Epithelial cell of proximal tubule (primary cell): ENCODE measurements at places on chromosomes 1 and 21.

GRCh38 chr1:8578132-8578877 is 239.1 kb downstream of the RERE start:
- DNase-seq: no peak

GRCh38 chr1:35505911-35506798 is 51.0 kb downstream of the KIAA0319L start:
- DNase-seq: peak; percentile 99

- DNase-seq: no peak
These were observed 522.6 kb downstream of the PTPRU start for GRCh38 chr1:29758781-29759499.

DNA sequence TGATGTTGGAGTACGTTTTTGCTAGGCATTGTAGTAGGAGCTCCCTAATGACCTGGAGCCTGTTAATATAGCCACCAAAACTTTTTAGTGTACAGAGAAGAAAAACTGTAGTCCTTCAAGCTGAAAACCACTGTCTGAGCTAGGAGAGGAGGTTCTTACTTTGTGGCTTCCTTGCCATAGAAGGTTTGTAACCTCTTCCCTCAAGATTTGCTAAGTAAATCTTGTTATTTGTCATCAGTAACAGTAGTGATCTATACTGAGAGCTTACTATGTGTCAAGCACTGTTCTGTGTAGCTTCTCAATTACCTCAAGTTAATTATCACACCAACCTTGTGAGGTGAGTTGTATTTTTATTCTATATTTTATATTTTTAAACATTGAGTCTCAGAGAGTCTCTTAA is 21.2 kb upstream of the LRRC8C start:
- DNase-seq: no peak

DNA sequence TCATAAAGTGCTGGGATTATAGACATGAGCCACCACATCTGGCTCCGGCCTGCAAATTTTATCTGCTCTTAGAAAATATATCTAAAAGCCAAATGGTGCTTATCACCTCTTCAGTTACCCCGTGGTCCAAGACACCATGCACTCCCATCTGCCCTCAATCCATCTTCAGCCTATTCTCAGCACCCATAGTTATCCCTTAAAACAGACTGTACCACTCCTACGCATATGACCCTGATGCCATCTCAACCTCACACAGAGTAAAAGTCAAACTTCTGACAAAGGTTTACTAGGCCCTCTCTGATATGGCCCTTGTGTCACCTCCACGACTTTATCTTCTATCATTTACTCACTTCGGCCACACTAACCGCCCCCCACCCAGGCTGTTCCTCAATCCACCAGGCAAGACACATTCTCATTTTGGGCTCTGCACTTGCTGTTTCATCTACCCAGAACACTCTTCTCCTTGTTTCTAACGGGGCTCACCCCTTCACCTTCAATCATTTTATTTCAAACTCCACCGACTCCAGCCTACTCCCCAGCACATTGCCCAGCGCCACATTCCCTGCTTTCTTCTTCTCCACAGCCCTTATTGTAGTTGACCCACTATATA is 33.0 kb downstream of the USP48 start:
- DNase-seq: no peak

GRCh38 chr1:25669781-25670567 is 53.4 kb downstream of the MAN1C1 start:
- DNase-seq: no peak

GRCh38 chr1:100134872-100135271 is 1.9 kb downstream of the TRMT13 start:
- DNase-seq: no peak

DNA sequence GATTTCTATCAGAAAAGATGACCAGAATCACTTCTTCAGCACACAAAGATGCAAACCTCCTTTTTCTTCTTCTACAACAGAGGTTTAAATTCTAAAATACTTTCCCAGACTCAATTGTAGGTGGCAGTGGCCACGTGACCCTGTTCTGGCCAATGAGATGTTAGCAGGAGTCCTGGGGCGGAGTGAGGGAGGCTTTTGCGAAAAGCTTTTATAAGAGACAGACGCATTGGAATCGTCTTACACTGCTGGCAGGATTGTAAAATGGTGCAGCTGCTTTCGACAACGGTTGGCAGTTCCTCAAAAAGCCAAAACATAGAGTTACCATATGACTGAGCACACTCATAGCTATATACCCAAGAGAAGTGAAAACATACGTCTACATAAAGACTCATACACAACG is 87.0 kb upstream of the MAGI3 start:
- DNase-seq: no peak

DNA sequence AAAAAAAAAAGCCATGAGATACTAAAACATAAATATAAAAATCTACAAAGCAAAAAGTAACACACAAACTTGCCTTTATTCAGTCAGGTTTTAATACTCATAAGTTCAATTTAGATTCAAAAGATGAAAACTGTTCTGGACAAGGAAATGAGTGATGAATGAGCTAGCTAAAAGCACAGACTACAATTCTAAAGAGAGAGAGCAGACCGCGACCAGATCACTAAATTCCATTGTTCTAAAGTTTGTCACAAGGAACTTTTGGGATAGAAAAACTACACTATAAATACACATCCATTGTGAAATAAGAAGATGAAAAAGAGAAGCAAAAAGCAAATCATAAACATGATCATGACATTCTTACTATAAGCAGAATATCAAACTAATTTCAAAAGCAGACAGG is 1.7 kb downstream of the ODF2L start:
- DNase-seq: no peak

DNA sequence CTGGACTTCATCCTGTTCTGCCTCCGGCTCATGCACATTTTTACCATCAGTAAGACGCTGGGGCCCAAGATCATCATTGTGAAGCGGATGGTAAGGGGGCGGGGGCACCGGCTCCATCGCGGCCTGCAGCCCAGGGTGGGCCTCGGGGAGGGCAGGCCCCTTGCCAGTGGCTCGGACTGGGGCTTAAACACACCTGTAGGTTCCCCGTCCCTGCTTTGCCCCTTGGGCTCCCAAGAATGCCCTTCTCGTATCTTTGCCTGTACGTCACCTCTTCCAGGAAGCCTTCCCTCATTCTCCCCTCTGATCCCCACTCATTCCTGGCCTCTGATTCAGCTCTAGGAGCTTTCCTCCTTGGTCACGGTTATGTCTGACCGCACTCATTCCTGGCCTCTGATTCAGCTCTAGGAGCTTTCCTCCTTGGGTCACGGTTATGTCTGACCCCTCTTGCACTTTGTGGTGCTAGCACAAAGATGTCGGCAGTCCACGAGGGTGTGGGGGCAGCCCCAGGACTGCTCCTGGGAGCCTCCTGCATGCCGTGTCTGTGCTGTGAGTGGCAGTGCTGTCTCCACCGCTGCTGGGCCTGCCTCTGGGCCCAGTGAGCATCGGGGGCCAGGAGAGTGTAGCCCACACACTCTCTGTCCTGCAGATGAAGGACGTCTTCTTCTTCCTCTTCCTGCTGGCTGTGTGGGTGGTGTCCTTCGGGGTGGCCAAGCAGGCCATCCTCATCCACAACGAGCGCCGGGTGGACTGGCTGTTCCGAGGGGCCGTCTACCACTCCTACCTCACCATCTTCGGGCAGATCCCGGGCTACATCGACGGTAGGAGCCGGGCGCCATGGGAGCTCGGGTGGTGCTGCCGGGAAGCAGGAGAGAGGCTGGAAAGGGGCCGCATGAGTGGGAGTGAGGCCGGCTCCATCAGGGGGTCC is 49.1 kb upstream of the LRRC3 start:
- DNase-seq: peak; percentile 2

DNA sequence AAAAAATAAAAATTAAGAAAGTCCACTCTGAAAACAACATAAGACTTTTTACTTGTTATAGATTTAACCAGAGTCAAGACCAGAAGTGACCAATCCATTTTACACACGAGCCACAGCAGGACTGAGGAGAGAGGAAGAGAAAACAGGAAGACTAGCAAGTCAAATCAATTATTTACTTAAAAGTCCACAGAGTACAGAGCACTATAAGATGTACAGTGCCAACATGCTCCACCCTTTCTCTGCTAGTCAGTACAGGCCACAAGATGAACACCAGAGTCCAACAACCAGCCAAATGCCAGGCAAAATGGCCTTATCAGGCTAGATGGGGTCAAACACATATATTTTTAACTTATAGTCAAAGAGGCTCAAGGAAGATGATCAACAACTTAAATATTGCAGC is 19.5 kb downstream of the LUZP1 start:
- DNase-seq: no peak

DNA sequence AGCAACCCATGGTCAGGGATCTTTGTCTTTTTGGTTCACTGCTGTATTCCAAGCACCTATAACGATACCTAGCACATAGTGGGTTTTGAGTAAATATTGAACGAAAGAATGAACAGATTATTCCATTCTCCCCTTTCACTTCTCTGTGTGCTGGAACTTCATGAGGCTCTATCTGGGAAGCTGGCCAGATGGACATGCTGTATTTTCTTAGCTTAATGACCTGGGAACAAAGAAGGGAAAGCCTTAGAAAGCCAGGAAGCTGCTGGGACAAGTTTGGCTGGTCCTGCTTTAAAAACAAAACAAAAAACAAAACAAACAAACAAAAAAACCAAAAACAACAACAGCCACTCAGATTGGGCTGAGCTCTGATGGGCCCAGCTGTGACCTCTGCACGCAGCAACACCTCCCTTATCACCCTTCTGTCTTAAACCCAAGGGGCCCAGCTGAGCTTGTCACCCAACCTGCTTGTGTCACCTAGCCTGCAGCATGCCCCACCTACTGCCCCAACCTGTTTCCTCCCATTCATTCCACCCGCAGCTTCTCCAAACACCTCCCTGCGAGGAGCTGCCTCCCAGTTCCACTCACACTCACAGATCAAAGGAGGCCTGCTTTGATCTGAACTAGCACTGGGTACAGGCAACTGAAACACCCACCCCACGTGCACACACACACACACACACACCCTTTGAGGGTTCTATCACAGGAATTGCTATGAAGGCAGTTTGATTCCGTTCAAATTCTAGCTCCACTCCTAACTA is 37.1 kb downstream of the SLC30A1 start:
- no peak for DNase-seq
